ENCODE measurements at places on chromosomes 3 and 15. TPM values are rescaled to one million over a fixed set of nuclear protein-coding genes. Genes with fewer than 3 reads are reported as not detected.

DNA sequence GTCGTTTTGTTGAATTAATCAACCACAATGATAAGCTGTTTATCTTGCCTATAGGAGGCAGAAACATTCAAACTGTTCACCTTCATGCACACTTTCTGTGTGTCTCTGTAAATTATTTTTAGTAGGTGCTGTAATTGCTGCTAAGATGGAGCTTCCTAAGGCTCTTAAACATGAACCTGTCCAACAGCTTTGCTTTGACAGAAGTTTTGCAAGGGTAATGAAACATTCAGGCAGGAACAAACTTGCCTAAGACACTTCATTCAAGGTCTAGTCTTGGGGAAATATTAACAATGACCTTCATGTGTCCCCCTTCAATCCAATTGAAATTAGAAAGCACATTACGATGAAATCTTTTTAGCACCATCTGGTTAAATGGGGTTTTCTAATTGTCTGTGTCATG lies 156.1 kb downstream of the DIPK2A start:
- DNase-seq = no peak

DNA sequence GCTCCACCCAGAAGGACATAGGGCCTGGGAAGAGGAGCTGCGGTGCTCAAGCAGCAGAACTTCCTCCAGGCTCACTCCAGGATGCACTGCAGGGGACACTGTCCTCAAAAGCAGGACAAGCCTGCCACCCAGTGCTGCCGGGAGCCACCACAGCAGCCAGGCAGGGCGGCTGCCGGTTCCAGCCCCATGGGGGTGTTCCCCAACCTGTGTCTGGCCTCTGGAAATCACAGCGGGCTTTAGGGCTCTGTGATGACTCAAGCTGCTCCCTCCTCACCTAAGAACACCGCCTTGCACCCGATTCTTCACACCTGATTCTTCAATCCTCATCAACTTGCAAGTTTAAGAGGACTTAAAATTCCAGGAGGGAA lies 71.9 kb upstream of the SLC6A11 start:
- peak; percentile 56 for DNase-seq

GRCh38 chr3:48996640-48997039 lies 6.6 kb downstream of the P4HTM start:
- DNase-seq = no peak

DNA sequence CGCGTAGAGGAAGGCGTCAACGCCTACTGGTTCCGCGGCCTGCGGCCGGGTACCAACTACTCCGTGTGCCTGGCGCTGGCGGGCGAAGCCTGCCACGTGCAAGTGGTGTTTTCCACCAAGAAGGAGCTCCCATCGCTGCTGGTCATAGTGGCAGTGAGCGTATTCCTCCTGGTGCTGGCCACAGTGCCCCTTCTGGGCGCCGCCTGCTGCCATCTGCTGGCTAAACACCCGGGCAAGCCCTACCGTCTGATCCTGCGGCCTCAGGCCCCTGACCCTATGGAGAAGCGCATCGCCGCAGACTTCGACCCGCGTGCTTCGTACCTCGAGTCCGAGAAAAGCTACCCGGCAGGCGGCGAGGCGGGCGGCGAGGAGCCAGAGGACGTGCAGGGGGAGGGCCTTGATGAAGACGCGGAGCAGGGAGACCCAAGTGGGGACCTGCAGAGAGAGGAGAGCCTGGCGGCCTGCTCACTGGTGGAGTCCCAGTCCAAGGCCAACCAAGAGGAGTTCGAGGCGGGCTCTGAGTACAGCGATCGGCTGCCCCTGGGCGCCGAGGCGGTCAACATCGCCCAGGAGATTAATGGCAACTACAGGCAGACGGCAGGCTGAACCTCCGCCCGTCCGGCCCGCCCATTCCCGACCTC lies 4.1 kb downstream of the ISLR2 start:
- peak; percentile 91 for DNase-seq

The CYP8B1 gene
- not detected for total RNA-seq

GRCh38 chr15:40100123-40100946 lies 8.3 kb downstream of the BMF start:
- DNase-seq = peak; percentile 39

DNA sequence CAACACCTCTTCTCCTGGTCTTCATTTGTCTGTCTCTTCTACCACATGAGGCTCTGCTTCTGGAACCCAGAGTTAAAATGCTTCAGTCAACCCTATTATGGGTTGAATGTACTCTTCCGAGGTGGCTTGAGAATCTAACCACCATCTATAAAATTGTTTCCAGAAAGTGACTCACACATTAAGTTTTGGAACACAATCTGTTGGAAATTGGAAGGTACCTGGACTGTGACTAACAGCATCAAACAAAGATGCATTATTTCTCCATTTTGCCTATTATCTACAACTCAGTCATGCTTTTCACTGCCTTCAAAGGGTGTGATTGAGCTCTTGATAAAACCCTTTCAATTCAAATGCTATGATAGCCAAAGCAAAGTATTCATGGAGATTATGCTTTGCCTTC lies 499.0 kb upstream of the SEMA6D start:
- DNase-seq = no peak

GRCh38 chr15:74584779-74585178 lies 30.9 kb upstream of the CLK3 start:
- DNase-seq = peak; percentile 30

DNA sequence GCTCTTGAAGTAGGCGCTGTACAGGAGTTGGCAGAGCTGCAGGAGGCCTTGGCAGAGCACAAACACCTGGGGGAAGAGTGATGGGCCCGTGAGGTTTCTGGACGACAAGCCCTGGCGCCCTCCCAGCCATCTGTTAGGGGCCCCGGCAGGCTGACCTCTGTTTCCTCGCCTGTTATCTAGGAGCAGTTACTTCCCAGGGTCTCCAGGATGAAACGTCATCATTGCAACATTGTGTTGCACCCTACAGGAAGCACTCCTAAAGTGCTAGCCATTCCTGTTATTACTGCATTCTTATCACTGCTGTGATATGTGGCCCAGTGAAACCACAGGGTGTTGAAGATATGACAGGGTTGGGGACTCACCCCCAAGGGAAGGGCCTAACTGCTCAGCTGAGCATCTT lies 50.2 kb downstream of the SLCO2A1 start:
- no peak for DNase-seq

- DNase-seq = no peak
Measured at GRCh38 chr3:193743702-193744047, 150.7 kb downstream of the OPA1 start.

The RGMA gene
- 34.3 TPM for total RNA-seq

The GPR149 gene
- total RNA-seq = not detected

- DNase-seq = peak; percentile 41
Measured at GRCh38 chr15:38010395-38010794, 76.0 kb downstream of the TMCO5A start.

DNA sequence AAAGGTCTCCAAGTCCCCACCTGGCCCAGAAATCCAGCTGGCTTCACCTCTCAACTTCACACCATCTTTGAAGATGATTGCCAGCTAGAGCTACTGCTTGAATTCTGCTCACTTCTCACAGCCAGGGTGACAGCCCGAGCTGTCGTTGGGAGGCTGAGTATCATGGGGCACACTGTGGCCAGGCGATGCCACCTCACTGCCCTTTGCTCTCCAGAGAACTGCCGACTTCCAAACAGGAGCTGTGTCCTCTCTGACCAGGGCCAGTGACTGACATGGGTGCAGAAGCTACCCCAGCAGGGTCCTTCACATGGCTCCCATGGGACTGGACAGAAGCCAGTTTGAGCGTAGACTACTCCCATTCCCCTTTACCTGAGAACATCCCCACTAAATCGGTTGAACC lies 254.0 kb downstream of the GABRB3 start:
- no peak for DNase-seq

Data from H7 (cell line).